ENCODE measurements at places on chromosomes 12 and 14. TPM values are rescaled to one million over a fixed set of nuclear protein-coding genes. Genes with fewer than 3 reads are reported as not detected.

DNA sequence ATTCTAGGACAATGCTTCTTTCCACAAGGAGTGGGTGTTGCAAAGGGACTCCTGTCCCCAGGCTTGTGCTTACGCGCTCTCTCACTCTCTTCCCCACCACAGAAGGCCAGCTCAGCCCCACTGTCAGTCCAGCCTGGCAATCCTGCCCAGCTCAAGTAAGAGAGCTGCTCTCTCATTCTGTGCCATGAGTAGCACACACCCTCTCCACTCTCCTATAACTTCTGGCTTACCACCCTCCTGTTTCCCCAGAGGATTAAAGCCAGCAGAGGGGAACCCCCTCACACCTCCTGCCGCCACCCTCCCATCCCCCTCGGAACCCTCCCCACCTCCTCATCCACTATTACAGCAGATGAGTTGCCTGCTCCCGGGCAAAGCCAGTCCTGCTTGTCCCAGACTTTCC lies 17.1 kb downstream of the NCKAP5L start:
- H3K27ac ChIP-seq = no peak overlapping the region
- peaks cover 21% of the 10 kb centered on the region for H3K4me1 ChIP-seq
- peaks cover 3% of the 10 kb centered on the region for H3K27me3 ChIP-seq

DNA sequence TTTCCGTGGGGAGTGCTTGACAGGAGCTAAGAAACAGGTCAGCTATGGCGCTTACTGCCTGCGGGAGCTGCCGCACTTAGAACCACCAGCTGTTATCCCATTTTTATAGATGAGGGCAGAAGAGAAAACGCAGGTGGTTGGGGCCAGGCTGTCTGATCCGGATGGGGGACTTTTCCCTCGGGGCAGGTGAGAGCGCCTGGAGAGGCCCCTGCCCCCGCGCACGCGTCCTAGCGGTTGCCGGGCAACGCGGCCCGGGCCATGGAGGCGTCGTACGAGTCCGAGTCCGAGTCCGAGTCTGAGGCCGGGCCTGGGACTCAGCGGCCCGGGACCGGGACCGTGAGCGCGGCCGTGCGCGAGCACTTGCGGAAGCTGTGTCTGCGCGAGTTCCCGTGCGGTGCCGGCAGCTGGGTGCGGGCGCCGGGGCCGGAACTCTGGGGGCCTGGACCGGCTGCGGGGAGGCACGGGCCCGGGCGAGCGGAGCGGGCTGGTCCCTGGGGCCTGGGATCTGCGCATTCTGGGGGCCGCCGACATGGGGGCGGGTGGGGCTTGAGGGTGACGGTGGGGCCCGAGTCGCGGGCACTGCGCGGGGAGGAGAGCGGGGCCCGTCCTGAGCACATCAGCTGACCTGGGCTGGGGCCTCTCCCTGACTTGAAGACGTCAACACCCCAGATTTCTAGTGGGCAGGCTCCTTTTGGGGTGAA lies at the start of gene LRRC43:
TSS of gene LRRC43 (plus strand) at position 237 of the 701 bp plus-strand sequence. CDS start at position 259, 22 bp downstream.
- H3K36me3 ChIP-seq = no peaks in the 10 kb centered on the region
- no peak for DNase-seq
- peak within 1 kb of the TSS; percentile 56 for H3K4me3 ChIP-seq

- DNase-seq = no peak
- H3K27ac ChIP-seq = no peak overlapping the region
- no peaks in the 10 kb centered on the region for H3K36me3 ChIP-seq
- peaks cover 30% of the 10 kb centered on the region for H3K4me1 ChIP-seq
Observed at GRCh38 chr12:120680165-120680738, 6.7 kb upstream of the MLEC start.

DNA sequence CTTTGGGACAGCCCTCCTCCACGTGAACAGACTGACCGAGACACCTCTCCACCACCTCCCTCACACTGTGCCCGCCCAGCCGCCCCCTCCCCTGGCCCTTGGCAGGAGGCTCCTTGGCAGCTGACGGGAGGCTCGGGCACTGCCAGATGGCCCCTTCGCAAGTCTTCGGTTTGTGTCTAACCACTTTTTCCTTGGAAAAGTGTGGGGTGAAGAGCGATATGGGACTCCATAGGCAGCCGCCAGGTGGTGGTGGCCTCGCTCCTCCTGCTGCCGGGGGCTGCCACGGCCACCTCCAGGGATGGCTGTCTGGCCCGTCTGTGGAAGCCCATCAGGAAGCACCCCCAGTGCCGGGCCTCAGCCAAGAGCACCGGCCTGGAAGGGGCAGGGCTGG lies 58.7 kb downstream of the LRCOL1 start:
- H3K27me3 ChIP-seq = peaks cover 6% of the 10 kb centered on the region
- H3K4me1 ChIP-seq = no peaks in the 10 kb centered on the region
- no peak for DNase-seq
- H3K27ac ChIP-seq = no peak overlapping the region
- no peak overlapping the region for H3K4me3 ChIP-seq

DNA sequence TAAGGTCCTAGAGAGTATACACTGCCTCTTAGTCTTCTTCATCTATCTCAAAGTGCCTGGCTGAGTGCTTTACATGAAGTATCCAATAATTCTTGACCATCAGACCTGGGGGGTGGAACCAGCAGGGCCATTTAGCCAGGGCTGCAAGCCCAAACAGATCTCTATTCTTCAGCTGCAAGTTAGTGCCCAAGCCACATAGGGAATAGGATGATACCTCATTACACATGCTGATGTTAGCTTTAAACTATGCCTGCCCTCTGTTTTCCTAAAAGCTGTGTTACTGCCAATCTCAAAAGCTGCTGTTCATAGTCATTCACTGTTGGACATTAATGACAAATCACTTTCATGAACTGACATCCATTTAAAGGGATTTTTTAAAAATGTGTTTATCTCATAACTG lies 16.7 kb upstream of the IFNG start:
- no peak overlapping the region for H3K27ac ChIP-seq
- H3K36me3 ChIP-seq = no peaks in the 10 kb centered on the region
- H3K4me3 ChIP-seq = no peak overlapping the region
- no peaks in the 10 kb centered on the region for H3K4me1 ChIP-seq

- H3K4me1 ChIP-seq = peaks cover 37% of the 10 kb centered on the region
- H3K27me3 ChIP-seq = no peaks in the 10 kb centered on the region
- peak overlapping the region; percentile 98 for H3K27ac ChIP-seq
- peak; percentile 100 for DNase-seq
Observed at GRCh38 chr14:25111061-25111601, 61.2 kb upstream of the STXBP6 start.

DNA sequence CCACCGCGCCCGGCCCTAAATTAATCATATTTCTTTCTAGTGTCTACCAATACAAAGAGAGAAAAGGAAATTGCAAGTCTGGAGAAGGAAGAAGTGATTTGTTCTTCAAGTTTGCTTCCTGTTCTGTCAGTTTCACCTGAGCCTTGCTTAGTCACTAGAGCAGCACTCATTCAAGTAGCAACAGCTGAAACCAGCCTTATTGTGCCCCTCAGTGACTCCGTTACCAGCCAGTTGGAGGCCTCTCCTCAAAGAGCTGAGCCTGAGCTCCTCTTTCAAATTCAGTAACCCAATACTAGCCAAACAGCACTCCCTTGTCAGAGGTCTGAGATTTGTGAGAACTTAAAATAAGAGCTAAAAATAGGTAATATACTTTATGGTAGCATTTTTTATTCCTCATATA lies 17.4 kb downstream of the PAWR start:
- H3K27me3 ChIP-seq = no peaks in the 10 kb centered on the region
- H3K4me3 ChIP-seq = no peak overlapping the region
- peaks cover 53% of the 10 kb centered on the region for H3K4me1 ChIP-seq

GRCh38 chr12:116361414-116362223 lies 84.1 kb upstream of the MED13L start:
- H3K4me3 ChIP-seq = no peak overlapping the region
- no peaks in the 10 kb centered on the region for H3K36me3 ChIP-seq
- peaks cover 19% of the 10 kb centered on the region for H3K4me1 ChIP-seq
- no peak overlapping the region for H3K27ac ChIP-seq
- peaks cover 2% of the 10 kb centered on the region for H3K27me3 ChIP-seq
- no peak for DNase-seq

GRCh38 chr12:2960996-2961616 lies 1.9 kb downstream of the TEAD4 start:
- peak overlapping the region; percentile 85 for H3K27ac ChIP-seq
- H3K27me3 ChIP-seq = peaks cover 2% of the 10 kb centered on the region
- peaks cover 17% of the 10 kb centered on the region for H3K36me3 ChIP-seq
- peaks cover 46% of the 10 kb centered on the region for H3K4me1 ChIP-seq

GRCh38 chr14:39368261-39368959 lies 63.8 kb downstream of the FBXO33 start:
- H3K4me3 ChIP-seq = no peak overlapping the region
- H3K36me3 ChIP-seq = peaks cover 21% of the 10 kb centered on the region
- DNase-seq = peak; percentile 71
- no peaks in the 10 kb centered on the region for H3K27me3 ChIP-seq
- peaks cover 38% of the 10 kb centered on the region for H3K4me1 ChIP-seq

- H3K36me3 ChIP-seq = no peaks in the 10 kb centered on the region
- peaks cover 6% of the 10 kb centered on the region for H3K27me3 ChIP-seq
Observed at GRCh38 chr14:91523972-91524371, 13.9 kb upstream of the PPP4R3A start.

GRCh38 chr12:111792155-111792855 lies 25.6 kb downstream of the ALDH2 start:
- H3K4me1 ChIP-seq = no peaks in the 10 kb centered on the region
- H3K27me3 ChIP-seq = 0 out of 2 replicates have a peak, but pooled peaks cover 3% of the 10 kb centered on the region
- H3K4me3 ChIP-seq = no peak overlapping the region
- 0 out of 2 replicates have a peak, but pooled peaks cover 4% of the 10 kb centered on the region for H3K36me3 ChIP-seq
- DNase-seq = no peak
- no peak overlapping the region for H3K27ac ChIP-seq

GRCh38 chr14:77459072-77459723 lies 1.3 kb downstream of the AHSA1 start:
- H3K4me3 ChIP-seq = peak overlapping the region; percentile 98
- H3K27me3 ChIP-seq = peaks cover 2% of the 10 kb centered on the region
- H3K27ac ChIP-seq = peak overlapping the region; percentile 98

GRCh38 chr12:55549302-55549701 lies at the start of gene OR6C4:
Gene OR6C4, plus strand, starts transcription at chr12:55549602. Its CDS starts 1,625 bp downstream, at chr12:55551227.
- no peaks in the 10 kb centered on the region for H3K36me3 ChIP-seq
- H3K27me3 ChIP-seq = no peaks in the 10 kb centered on the region
- H3K4me3 ChIP-seq = no peak within 1 kb of the TSS
- H3K4me1 ChIP-seq = no peaks in the 10 kb centered on the region
- no peak within 1 kb of the TSS for H3K27ac ChIP-seq

- H3K4me1 ChIP-seq = no peaks in the 10 kb centered on the region
- DNase-seq = no peak
- no peak overlapping the region for H3K27ac ChIP-seq
- no peaks in the 10 kb centered on the region for H3K27me3 ChIP-seq
- no peaks in the 10 kb centered on the region for H3K36me3 ChIP-seq
Observed at GRCh38 chr12:41073633-41074472, 114.3 kb upstream of the PDZRN4 start.

- H3K4me1 ChIP-seq = peaks cover 30% of the 10 kb centered on the region
- no peak overlapping the region for H3K4me3 ChIP-seq
- peak overlapping the region; percentile 83 for H3K27ac ChIP-seq
- no peaks in the 10 kb centered on the region for H3K27me3 ChIP-seq
- DNase-seq = peak; percentile 28
- H3K36me3 ChIP-seq = no peaks in the 10 kb centered on the region
Observed at GRCh38 chr12:26803552-26803951, 29.4 kb downstream of the ITPR2 start.

DNA sequence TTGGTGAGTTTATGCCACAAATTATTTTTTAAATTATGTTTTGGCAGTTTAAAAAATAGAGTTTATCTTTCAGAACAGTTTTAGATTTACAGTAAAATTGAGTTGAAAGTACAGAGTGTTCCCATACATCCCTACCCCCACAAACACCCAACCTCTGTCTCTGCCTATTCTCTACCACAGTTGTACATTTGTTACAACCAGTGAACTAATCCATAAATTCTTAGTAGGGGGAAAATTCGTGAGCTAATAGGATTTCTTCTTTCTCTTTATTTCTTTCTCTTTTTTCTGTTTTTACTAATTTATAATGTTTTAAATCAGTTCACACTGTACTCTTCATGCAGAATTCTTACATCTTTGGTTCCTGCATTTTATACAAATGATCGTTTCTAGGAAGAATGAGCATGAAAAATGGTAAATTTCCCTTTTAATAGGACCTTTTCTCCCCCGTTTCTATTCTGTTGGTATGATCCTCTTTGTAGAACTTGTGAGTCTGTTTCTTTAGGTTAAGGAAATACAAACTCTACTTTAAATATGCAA lies 56.7 kb downstream of the MIPOL1 start:
- no peaks in the 10 kb centered on the region for H3K36me3 ChIP-seq
- no peak for DNase-seq
- H3K27ac ChIP-seq = no peak overlapping the region
- no peak overlapping the region for H3K4me3 ChIP-seq

- no peak for DNase-seq
- H3K27ac ChIP-seq = peak overlapping the region; percentile 98
- no peak overlapping the region for H3K4me3 ChIP-seq
Observed at GRCh38 chr14:96053248-96053599, 14.1 kb downstream of the C14orf132 start.

DNA sequence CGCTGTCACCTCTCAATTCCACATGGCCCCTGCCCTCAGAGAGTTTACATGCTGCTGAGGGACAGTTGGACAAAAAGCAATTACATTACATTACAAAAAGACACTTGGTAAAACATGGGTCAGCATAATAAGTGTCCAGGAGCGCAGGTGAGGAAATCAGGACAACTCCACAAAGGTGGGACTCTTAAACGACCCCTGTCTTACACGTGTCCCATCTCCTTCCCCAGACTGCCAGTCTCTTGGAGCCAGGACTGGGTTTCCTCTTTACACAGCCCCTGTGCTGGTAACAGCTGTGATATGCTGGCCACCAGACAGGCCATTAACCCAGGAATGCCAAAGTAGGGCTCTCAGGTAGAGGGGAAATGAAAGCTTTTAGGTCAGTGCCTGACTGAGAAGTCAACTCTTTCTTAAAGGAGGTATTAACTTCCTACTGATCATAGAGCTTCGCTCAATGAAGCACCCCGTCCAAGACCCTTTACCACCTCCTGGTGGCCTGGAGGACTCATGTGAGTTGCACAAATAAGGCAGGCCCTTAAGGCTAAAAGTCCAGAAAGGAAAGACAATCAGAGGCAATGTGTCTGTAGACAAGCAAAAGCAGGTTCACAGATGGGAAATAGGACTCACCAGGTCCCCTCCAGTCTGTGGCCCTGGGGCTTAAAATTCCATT lies 55.5 kb downstream of the ANO2 start:
- no peak for DNase-seq
- H3K36me3 ChIP-seq = no peaks in the 10 kb centered on the region
- no peak overlapping the region for H3K4me3 ChIP-seq

Gene RAD51AP1
- 9.3 TPM for total RNA-seq

Gene TSHR
- total RNA-seq = not detected

Gene KRT82
- not detected for total RNA-seq

Gene NRXN3
- total RNA-seq = 0.26 TPM

Gene MAP3K9
- 0.33 TPM for total RNA-seq

All from HFFc6 (cell line).